ENCODE measurements at places on chromosomes 1 and 21.

GRCh38 chr1:185363205-185363604 is 46.2 kb upstream of the IVNS1ABP start:
- no peak for DNase-seq

DNA sequence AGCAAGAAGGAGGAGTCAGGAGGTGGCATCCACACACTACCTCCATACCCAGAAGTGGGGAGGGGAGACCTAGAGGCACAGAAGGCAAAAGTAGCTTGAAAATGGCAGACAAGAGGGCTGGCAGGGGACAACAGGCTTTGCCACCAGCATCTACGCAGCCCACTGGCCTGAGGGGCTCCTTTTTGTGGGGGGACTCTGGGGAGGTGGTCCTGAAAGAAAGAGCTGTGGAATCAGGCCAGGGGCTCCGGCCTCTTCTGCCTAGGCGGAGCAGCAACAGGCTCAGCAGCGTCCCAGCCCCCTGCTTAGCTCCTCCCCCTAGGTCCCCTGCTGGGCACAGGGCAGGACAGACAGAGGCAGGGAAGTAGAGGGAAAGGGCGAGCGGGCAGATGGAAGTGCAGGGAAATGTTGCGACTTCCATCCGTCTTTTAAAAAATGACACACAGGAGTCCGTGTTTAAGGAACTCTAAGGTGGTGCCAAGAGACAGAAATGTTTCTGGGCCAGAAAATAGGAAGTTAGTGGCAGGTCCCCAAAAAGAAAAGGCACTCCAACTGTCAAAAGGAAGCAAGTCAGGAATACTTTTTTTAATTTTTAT is 10.0 kb upstream of the LEFTY2 start:
- no peak for DNase-seq

DNA sequence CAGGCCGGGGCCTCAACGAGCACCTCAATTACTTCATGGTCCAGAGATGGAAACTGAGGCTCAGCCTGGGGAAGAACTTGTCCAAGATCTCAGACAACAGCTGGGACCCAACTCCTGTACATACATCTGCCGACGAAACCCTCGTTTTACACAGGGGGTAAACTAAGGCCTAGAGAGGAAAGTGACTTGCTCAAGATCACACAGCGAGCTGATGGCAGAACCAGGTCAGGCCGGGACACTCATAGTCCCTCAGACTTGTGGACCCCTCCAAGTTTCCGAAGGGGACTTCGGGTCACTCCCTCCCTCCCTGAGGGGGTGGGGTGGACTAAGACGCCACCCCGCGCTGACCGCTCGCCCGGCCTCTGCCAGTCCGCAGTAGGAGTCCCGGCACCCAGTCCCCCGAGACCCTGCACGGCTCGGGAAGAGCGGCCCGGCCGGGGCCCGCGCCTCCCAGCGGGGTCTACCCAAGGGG is 430 bp downstream of the WASF2 start:
- DNase-seq: peak; percentile 74

DNA sequence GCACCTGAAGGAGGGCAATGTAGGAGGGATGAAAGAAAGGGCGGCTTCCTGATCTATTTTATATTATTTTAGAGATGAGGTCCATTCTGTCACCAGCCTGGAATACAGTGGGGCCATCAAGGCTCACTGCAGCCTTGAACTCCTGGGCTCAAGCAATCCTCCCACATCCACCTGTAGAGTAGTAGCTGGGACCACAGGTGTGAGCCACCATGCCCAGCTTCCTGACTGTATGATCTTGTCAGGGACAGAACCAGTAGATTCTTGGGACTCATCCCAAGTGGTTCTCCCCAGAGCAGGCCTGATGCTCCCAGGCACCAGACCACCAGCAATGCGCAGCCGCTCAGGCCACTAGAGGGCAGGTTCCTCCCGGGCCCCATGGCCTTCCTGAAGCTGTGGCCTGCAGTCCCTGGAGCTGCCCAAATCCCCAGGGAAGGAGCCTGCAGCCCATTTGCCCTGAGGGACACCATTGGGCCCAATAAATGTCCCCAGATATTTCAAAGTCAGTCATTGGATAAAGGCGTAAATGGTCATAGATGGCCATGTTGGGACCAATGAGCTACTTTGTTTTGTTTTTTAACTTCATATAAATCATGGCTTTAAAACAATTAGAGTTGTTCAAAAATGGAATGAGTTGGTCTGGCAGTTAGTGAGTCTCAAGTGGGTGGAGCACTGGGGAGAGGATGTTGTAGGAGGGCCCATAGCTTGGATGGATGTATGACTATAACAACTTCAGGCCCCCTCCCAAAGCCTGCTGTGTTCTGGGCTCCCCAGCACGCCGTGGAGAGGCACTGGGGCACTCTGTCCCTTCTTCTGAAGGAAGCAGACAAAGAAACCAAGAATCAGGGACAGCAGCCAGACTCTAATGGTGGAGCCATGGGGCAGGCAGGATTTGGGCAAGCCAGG is 44.7 kb upstream of the GOLT1A start:
- no peak for DNase-seq

DNA sequence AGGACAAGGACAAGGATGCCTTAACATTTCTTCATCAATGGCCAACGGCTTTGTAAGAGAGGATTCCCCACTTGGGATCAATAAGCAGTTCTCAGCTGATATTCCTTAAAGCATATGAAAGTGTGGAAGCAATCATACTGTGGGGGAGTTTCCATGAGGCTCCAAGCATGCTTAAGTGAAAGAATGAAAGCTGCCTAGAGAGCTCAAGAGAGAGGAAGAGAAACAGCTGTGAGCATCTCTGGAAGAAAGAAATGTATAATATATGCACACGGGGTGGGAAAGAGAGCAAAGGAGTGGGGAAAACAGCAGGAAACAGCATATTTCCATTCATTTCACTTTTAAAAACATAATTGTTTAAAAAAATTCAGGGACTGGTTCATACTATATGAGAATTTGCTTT is 94.7 kb upstream of the WARS2 start:
- DNase-seq: no peak
